ENCODE measurements at places on chromosomes 12 and 14. TPM values are rescaled to one million over a fixed set of nuclear protein-coding genes. Genes with fewer than 3 reads are reported as not detected.

The ACOT4 gene
- total RNA-seq = 6.1 TPM

The TMPRSS12 gene
- total RNA-seq = 8.9 TPM

The DNAH10 gene
- total RNA-seq = 15.4 TPM

The TBC1D30 gene
- 8.7 TPM for total RNA-seq

The CLEC1B gene
- total RNA-seq = 0.63 TPM

The FOXG1 gene
- total RNA-seq = 5.5 TPM

The PTGER2 gene
- total RNA-seq = 4.0 TPM

The IL22 gene
- not detected for total RNA-seq

The TMEM63C gene
- 20.7 TPM for total RNA-seq

The TTC9 gene
- 2.4 TPM for total RNA-seq

The MRPL52 gene
- total RNA-seq = 47.0 TPM

The MYRFL gene
- total RNA-seq = 0.87 TPM

The MYF6 gene
- not detected for total RNA-seq

The ASPG gene
- total RNA-seq = 3.7 TPM

The KCNK10 gene
- total RNA-seq = 1.6 TPM

The DENND5B gene
- 62.3 TPM for total RNA-seq

The ASCL1 gene
- 0.71 TPM for total RNA-seq

The PLA2G1B gene
- total RNA-seq = not detected

The NOC4L gene
- 65.2 TPM for total RNA-seq

The AMHR2 gene
- total RNA-seq = 42.1 TPM

The PROX2 gene
- total RNA-seq = 0.08 TPM

The ADAM21 gene
- total RNA-seq = 13.7 TPM

The WASHC4 gene
- total RNA-seq = 57.7 TPM

The IL26 gene
- total RNA-seq = not detected

The ATL1 gene
- 10.0 TPM for total RNA-seq

The VRK1 gene
- 49.2 TPM for total RNA-seq

The GNG2 gene
- total RNA-seq = 312 TPM

The OR4E2 gene
- not detected for total RNA-seq

The HOTAIR gene
- 8.6 TPM for total RNA-seq

The NRXN3 gene
- total RNA-seq = 8.0 TPM

The CLEC4A gene
- 3.5 TPM for total RNA-seq

The LRTM2 gene
- 0.43 TPM for total RNA-seq

The KRT1 gene
- total RNA-seq = not detected

The GPR162 gene
- 0.94 TPM for total RNA-seq

The DIO3 gene
- 4.6 TPM for total RNA-seq

The OAS3 gene
- total RNA-seq = 11.5 TPM

The ACRBP gene
- 172 TPM for total RNA-seq

The FAM186B gene
- 68.6 TPM for total RNA-seq

The PRH2 gene
- total RNA-seq = 1.2 TPM
